ENCODE measurements at places on chromosomes 4 and X.

DNA sequence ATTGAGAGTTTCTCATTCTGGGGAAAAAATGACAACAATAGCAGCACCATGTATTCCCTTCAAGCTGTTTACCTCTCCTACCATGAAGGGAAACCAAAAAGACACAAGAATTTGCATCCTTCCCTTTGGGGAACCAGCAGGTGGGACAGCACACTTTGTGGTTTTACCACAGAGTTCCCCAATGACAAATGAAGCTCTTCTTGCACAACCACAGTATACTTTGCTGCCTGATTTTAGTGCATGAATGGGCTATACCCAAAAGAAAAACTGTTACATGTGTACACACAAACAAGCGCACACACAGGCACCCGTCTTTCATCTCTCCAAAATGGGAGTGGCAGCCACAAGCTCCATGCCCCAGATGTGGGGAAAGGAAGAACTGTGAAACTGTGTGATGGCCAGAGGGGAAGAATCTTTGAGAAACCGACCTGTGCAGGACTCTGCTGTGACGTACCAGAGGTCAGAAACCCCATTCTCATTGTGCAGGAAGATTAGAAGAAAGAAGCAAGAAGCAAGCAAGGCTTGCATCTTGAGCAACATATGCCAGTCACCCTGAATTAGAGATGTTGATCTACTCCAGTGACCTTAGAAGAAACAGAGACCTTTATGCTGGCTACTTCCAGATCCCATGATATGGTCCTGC, 2.7 kb upstream of the MAML3 start:
- DNase-seq = no peak

DNA sequence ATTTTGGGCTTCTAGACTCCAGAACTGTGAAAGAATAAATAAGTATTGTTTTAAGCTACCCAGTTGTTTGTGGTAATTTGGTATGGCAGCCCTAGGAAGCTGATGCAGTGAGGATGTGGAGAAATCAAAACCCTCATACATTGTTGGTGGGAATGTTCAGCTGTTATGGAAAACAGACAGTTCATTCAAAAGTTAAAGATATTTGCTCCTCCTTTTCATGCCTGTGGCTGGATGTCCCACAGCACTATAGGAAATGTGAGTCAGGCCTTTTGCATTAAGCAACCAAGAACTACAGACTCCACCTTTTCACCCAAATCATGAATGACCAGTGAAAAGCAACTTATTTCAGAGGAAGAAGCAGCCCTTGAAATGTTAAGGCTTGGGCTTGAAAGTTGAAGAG, 6.7 kb downstream of the BBS12 start:
- no peak for DNase-seq

- no peak for DNase-seq
Observed at GRCh38 chrX:136029766-136030165, 44.5 kb downstream of the SLC9A6 start.

- DNase-seq = no peak
Observed at GRCh38 chr4:137226900-137227299, 305.4 kb downstream of the PCDH18 start.

DNA sequence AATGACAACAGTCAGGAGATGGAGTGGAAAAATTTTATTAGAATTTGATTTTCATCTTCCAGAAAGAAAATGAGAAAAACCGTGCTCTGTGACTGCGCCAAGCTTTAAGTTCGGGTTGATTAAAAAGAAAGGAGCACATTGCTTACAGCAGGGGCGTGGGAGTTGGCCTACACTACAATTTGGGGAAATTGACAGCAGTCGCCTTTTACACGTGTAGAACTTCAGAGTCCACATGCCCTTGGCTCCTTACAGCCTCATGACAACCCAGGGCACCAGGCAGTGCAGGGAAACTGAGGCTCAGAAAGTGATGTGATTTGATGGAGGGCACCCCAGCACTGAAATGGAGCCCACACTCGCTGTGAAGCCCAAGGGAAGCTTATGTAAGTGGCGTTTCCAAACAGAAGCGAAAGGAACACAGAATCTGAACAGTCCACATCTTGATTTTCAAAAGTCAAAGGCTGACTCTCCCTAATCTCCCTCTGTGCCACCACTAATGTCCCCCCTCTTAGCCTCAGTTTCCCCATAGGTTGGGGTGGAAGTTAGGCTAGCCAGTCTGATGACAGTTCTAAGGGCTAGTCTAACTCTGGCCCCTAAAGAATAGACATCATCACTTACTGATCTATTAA, 5.5 kb downstream of the PPP2R2C start:
- DNase-seq = no peak

- no peak for DNase-seq
Observed at GRCh38 chr4:71415491-71415890, 76.7 kb downstream of the SLC4A4 start.

GRCh38 chr4:23213198-23213597, 520.5 kb downstream of the GBA3 start:
- DNase-seq = no peak

- peak; percentile 49 for DNase-seq
Observed at GRCh38 chrX:153667956-153668396, 5.6 kb downstream of the PNCK start.

DNA sequence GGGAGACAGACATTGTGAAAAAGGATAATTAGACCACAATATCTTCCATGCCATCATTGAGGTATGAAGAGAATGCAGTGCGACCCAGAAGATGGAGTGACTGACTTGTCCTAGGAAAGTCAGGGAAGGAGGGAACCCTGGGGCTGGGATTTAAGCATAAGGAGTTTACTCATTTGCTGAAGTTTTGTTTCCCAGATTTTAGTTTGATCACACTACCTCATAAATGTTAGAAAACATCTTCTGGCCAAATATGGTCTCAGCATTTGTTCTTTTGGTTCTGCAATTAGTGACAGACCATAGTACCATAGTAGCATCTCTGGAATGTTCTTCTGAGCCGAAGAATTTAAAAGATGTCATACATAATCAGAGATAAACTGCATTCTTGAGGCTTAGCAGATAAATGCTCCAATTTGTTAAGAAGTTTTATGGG, 96.5 kb upstream of the PGRMC2 start:
- DNase-seq = no peak

GRCh38 chrX:110699109-110699508, 96.5 kb downstream of the CHRDL1 start:
- no peak for DNase-seq

DNA sequence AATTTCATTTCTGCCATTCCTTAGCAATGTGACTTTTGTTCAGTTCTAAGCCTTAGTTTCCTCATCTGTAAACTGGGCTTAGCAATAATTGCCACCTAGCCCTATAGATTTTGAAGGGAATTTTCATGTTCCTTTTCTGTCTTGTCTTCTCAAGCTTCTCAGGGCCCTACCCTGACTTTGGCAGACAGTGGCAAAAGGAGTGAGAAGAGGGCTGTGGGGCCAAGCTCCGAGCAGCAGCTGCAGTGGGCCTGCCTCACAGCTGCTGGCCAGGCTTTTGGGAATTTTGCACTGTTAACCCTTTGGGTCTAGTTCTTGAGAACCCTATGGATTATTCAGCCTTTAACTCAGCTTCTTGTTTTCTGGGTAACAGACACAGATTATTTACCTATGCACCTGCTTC, 67.6 kb upstream of the IGSF1 start:
- DNase-seq = no peak

DNA sequence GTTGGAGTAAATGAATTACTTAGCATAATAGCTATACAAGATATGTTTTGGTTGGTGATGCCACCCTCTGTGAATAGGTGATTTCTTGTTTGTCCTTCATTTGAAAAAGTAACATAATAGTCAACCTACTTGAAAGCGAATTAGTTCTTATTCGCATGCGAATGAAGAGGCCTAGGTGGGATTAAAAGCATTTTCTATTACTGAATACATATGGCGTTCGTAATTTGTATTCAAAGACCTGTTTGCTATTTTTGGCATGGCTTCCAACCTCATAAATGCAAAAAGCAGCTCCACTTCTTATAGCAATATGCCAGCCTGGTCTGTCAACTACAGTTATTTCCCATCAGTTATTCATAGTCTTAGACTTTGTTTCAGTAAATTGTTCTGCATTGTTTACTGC, 261.3 kb downstream of the TENM3 start:
- DNase-seq = no peak

GRCh38 chr4:84862064-84862463, 104.4 kb downstream of the WDFY3 start:
- DNase-seq = no peak

GRCh38 chrX:103250977-103251376, 4.0 kb downstream of the TCEAL8 start:
- no peak for DNase-seq

- no peak for DNase-seq
Observed at GRCh38 chr4:84814094-84814750, 152.3 kb downstream of the WDFY3 start.

GRCh38 chr4:144355811-144356757, 215.6 kb upstream of the GYPA start:
- DNase-seq = no peak

DNA sequence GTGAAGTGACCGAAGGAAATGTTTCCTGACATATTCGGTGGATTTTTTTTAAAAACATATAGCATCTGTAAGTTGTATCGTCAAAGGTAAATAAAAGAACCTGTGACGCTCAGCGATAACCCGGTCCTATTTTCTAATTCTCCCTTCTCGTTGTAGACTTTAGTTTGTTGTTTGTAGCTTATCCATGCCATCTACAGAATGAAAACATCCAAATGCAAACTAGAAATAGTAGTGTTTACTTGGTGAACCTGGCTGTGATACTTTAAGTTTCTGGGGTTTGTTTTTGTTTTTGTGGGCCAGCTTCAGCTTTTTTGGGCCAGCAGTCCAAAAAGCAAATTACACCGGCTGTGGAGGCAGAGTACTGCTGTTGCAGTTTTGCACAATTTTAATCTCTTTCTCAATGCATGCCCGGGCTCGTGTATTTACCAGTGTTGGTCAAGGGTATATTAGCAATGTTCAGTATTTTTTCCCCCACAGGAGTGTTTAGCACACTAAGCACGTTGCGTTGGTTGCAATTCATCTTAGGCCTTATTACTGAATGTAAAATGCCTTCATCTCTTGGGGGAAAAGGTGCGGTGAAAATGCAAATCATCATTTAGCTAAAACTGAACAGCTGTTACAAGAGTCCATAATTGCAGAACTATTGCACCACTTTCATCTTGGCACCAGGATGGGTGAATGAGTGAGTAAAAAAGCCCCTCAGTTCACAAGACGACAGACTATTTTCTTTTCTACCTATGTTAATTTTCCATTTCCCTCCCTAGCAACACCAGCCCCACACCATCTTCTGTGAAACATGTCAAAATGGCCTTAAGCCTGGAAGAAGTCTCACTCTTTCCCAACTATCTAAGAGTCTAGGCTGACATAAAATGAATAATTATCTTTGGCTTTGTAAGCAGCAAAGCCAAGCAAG, 1.7 kb upstream of the CNOT6L start:
- DNase-seq = no peak

- DNase-seq = no peak
Observed at GRCh38 chrX:7147413-7147977, at the start of gene STS. TSS of gene STS (plus strand) at chrX:7147712. CDS start at chrX:7253200, 105,488 bp downstream.
